ENCODE measurements at places on chromosomes 7 and 10. TPM values are rescaled to one million over a fixed set of nuclear protein-coding genes. Genes with fewer than 3 reads are reported as not detected.
A peak's percentile ranks its signal among the peaks of the same experiment; 100 is the strongest.

- no peak for DNase-seq
Observed at GRCh38 chr10:125093974-125094705, 66.2 kb downstream of the CTBP2 start.

- no peak for DNase-seq
Observed at GRCh38 chr10:69974551-69975155, 78.0 kb upstream of the MACROH2A2 start.

GRCh38 chr10:48634198-48634983 lies 29.5 kb upstream of the ARHGAP22 start:
- DNase-seq, result peak; percentile 29

GRCh38 chr10:29238523-29239135 lies 50.2 kb upstream of the LYZL1 start:
- no peak for DNase-seq

DNA sequence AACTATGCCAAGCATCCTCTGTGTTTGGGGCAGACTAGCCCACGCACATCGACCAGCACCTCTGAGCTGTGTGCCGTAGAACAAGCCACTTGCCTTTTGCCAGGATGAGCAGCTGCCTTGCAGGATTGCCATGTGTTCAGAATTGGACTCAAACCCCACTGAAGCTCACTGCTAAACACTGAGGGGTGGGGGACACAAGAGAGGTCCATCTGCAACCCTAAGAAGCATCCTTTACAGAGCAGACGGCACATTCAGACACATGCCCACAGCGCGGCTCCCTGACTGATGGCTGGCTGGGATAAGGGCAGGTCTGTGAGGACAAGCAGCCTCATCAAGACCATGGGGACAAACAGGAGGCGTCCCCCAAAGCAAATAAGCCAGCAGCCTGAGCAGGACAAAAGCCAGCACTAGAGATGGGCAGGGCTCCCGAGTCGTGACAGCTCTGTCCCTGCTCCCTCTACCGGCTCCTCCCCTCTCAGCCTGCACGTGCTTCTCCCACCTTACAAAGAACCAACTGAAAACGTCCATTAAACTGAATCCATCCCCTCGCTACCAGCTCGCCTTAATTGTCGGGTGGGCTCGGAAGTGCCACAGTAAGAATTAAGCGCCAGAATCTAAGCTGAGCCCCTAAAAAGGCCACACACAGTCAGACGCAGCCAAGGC lies 114.2 kb downstream of the PRKAG2 start:
- DNase-seq, result no peak

DNA sequence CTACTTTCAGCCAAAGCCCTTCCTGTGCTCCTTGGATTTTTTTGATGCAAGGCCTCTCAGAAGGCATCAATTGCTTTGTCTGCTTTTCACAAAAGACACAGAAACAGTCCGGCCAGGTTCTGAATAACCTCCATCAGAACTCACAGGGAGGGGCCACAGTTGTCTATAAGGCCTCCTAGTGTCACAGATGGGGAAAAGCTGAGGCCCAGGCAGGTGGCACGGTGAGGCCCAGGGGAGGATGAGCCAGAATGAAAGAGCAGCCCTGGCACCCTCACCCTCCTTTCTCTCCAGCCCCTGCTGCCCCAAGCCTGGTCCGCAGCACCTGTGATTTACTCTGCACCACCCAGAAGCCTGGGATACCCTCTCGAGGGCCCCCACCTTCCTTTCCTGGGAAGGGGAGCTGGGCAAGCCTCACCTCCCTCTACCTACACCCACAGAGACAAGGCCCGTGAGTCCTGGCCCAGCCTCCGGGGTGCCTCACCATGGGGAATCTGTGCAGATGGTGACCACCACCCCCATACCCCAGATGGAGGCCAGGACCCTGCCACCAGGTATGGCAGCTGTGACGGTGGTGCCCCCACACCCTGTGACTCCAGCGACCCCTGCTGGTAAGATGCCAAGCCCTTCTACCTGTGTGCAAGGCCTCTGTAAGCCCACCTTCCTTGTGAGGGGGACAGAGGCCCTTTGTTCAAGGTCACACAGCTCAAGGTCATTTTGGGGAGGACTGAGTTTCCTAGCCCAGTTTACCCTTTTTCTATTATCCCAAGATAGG lies 26.2 kb upstream of the ZNF467 start:
- peak; percentile 62 for DNase-seq

DNA sequence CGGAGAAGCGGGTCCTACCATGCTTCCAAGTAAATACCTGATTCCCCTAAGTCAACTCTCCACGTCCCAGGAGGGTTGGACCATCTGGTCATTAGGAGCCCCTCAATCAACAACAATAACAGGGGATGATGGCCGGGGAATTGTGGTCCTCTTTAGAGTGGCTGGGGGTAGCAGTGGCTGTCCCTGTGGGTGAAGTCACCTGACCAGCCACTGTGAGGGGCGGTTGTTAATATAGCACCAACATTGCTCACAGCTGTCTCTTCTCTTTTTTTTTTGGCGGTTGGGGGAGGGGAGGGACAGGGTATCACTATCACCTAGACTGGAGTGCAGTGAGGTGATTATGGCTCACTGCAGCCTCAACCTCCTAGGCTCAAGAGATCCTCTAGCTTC lies 67.9 kb downstream of the SPDYE5 start:
- no peak for DNase-seq

- DNase-seq, result no peak
Observed at GRCh38 chr10:132276179-132276675, 31.5 kb downstream of the STK32C start.

- DNase-seq, result no peak
Observed at GRCh38 chr7:148590471-148590870, at the start of gene C7orf33. C7orf33 (plus strand) TSS chr7:148590766; CDS start chr7:148590926, 160 bp downstream.

DNA sequence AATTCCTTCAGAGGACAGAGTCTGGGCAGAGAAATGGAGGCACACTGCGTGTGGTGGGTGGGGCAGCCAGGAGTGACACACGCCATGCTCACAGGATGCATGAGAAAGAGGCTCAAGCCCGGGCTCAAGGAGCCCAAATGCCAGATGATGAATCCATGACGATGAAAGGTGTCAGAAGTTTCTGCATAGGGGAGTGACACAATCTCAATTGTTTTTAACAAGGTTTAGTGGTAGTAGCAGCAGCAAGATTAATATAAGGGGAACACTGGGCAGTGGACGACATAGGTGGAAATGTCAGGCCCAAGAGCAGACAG lies 126.1 kb downstream of the TNS3 start:
- DNase-seq, result no peak

- no peak for DNase-seq
Observed at GRCh38 chr7:155733582-155734444, 78.5 kb downstream of the SHH start.

- DNase-seq, result peak; percentile 77
Observed at GRCh38 chr7:30028216-30028748, at the start of gene PLEKHA8. PLEKHA8 (plus strand) TSS chr7:30028412; CDS start chr7:30028763, 351 bp downstream.

DNA sequence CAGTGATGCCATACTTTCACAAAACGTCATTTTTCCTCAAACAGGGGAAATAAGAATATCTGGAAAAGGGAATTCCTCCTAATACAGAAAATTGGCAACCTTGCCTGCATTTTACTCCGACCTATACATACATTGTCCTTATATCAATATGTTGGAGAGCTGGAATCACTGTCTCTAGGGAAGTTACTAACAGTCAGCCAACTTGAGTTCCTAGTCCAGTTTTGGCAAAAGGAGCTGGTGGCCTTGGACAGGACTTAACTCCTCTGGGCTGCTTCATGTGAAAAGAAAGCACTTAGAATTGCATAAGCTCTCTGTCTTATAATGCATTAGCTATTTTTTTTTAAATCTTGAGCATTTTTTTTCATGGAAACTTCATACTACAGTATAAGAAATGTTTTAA lies 174.2 kb upstream of the HGF start:
- no peak for DNase-seq

DNA sequence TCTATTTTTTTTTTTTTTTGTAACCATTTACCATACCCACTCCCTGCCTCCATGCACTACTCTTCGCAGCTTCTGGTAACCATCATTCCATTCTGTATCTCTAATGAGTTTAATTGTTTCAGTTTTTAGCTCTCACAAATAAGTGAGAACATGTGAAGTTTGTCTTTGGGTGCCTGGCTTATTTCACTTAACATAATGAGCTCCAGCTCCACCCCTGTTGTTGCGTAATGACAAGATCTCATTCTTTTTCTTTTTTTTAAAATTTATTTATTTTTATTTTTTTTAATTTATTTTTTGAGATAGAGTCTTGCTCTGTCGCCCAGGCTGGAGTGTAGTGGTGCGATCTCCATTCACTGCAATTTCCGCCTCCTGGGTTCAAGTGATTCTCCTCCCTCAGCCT lies 142.3 kb upstream of the PCLO start:
- no peak for DNase-seq

- DNase-seq, result no peak
Observed at GRCh38 chr7:130831817-130832481, 97.9 kb upstream of the KLF14 start.

- no peak for DNase-seq
Observed at GRCh38 chr7:154680894-154681659, 321.8 kb downstream of the PAXIP1 start.

TMED4 gene
- total RNA-seq, result 138 TPM

TMEM176B gene
- not detected for total RNA-seq

TMEM213 gene
- total RNA-seq, result not detected

HERC4 gene
- 46.0 TPM for total RNA-seq
